Fibroblast of skin of back (primary cell): ENCODE measurements at places on chromosomes 6 and 20.

GRCh38 chr6:78832091-78832808, 35.1 kb upstream of the IRAK1BP1 start:
- peak; percentile 4 for DNase-seq

GRCh38 chr6:101178748-101179147, 214.8 kb upstream of the GRIK2 start:
- DNase-seq: peak; percentile 16

GRCh38 chr20:24443436-24443835, 26.0 kb upstream of the SYNDIG1 start:
- DNase-seq: no peak

GRCh38 chr6:139355777-139356445, 18.5 kb downstream of the CITED2 start:
- DNase-seq: no peak

DNA sequence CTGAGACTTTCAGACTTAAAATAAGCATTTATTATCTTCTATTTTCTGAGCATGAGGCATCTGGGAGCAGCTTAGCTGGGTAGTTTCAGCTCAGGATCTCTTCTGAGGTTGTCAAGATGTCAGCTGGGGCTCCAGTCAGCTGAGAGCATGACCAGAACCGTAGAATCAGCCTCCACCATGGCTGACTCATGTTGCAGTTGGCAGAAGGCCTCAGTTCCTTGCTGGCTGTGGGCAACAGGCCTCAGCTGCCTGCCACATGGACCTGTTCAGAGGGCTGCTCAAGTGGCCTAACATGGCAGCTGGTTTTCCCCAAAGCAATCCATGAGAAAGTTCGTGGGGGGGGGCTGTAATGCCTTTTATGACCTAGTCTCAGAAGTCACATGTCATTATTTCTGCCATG, 142.3 kb downstream of the LY86 start:
- peak; percentile 80 for DNase-seq

DNA sequence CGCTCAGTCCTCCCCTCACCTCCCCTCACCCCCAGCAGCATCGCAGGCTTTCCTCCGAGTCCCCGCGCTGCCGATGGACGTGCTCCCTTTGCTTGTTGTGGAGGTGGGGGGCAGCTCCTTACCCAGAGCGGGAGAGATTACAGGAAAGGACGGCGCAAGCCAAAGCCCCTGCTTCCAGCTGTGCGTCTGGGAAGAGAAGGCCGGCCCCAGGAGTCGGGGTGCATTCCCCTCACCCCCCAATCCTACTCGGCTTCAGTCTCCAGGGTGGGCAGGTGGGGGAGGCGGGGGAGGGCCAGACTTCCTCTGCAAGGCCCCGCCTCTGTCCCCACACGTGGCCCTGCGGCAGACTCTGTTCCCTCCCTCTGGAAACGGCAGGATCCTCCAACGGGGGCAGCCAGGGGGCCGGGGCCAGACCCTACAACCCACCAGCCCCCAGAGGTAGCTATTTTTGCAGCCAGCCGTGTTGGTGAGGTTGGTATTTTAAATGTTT, 43.6 kb downstream of the NTSR1 start:
- DNase-seq: no peak

DNA sequence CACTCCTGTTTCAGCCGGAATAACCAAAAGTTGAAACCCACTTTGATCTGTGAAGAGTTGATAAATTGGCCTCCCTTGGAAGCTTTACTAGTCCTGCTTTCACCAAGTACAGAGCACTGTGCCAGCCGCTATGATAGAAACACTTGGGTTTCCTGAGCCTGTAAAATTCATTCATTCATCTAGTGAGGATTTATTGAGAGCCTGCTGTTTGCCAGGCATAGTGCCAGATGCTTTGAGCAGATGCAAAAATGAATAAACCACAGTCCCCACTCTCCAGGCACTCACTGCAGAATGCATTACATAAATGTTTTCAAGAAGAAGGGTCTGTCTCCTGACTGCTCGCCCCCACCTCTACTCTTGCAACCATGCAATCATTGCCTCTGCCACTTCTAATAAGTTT, 25.3 kb upstream of the TMEM217 start:
- DNase-seq: no peak

- no peak for DNase-seq
Observed at GRCh38 chr20:31608251-31608945, 3.3 kb downstream of the ID1 start.

- no peak for DNase-seq
Observed at GRCh38 chr20:10676518-10676917, 2.7 kb upstream of the JAG1 start.

GRCh38 chr20:59937150-59937549, 3.0 kb downstream of the PPP1R3D start:
- no peak for DNase-seq

DNA sequence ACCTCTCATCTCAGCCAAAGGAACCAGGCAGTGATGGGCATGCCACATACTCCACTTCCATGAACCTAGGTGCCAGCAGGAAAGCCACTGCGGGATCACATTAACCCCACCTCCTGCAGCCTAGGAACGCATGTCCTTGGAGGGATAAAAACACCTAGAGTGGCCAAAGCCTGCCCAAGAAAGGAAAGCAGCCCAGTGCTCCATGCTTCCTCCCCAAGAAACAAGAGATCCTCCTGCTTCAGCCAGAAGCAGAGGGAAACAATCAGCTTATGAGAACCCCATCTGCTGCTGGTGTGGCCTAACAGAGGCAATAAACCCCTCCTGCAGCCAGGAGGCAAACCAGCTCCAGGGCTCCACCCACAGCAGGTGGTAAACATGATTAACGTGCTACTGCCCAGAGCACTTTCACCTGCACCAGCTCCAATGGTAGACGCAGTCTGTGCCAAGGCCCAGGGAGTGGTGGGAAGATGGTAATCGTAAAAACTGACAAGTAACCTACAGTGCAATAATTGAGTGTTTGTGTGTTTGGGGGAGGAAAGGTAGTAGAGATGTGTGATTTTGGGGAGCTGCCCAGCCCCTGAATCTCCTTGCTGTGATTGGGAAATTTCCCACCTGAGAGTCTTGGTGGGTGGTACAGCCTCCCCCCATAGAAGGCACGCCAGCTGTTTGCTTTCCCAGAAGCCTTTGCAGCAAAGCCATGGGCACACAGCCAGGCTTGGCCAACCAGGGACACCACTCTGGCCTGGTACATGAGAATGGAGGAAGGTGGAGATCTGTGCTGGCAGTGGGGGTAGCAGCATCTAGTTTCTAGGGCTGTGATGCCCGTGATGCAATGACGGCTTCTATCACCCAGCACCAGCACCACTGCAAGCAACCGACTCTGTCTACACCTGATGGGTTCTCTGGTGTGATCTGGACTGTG, 50.6 kb upstream of the TBC1D7 start:
- DNase-seq: no peak

DNA sequence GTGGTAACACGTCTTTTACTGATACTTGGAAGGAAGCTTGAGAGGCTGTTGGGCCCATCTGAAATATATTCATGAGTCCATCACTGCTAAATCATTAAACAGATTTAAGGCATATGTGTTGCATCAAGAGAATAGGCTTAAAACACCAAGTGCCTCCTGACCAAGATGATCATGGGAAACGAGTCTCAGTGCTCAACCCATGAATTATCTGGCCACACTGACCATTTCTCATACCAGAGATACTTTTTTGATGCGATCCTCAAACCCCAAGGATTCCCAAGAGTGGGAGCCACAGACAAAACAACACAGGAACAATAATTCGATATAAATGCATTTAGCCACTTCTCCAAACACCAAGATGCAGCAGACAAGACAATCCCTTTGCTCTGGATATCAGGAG, 17.2 kb downstream of the HEY2 start:
- peak; percentile 73 for DNase-seq

- DNase-seq: no peak
Observed at GRCh38 chr20:986733-987355, 15.3 kb downstream of the RSPO4 start.

DNA sequence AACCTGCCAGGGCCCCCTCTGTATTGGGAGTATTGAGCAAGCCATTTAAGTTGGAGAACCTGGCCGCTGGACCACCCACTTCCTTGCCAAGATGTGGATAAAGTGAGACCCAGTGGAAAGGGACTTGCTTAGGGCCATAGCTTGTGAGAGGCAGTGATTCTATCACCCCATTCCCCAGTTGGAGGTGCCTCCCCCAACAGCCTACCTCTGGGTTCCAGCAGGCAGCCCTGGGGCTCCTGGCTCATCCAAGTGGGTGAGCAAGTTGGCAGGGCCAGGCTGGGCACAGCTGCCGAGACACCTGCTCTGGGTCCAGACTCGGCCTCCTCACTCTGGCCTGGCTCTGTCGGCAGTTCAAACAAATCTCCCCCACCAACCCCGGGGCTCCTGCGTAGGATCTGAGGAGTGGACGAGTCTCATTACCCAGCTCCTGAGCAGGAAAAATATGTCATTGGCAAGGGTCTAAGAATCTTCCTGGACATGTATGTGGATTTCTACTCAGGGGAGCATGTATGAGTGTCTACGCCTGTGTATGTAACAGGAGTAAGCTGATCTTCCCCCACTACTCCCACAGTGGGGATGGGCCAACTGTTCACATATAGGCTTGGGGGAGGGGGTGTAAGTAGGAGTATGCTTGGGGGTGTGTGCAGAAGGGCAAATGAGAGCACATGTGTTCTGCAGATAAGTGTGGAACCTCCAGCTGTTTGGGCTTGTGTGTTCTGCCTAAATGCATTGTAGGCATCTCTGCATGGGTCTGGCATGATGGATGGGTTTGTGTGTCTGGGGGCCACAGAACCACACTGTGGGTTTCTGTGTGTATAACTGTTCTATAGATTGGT, 1.9 kb downstream of the ID1 start:
- peak; percentile 30 for DNase-seq

DNA sequence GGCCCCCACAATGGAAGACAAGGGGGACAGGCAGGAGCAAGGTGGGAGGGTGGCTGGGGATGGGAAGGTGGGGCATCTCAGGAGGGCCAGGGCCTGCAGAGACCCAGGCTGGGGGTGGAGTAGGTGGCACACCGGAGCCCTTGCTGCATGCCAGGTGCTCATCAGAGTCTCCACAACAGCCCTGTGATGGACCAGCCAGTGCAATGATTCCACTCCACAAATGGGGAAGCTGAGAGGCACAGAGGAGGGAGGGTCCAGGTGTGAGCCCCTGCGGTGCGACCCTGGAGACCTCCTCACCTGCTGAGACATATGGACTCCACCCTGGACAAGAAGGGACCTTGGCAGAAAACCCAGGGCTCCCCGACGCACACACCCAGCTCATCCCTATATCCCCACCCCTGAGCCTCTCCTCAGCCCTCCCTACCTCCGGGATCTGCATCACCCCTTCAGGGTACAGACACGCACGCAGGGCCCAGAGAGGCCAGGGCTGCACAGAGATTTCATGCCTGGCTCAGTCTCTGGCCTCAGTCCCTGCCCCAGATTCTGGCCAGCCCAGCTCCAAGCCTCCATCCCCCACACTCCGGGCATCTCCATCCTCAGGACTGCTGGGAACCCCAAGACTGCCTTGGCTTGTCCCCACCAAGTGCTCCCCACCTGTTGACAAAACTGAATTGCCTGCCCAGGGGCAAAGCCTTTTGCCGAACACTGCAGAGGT, 7.1 kb upstream of the GRM4 start:
- DNase-seq: no peak

DNA sequence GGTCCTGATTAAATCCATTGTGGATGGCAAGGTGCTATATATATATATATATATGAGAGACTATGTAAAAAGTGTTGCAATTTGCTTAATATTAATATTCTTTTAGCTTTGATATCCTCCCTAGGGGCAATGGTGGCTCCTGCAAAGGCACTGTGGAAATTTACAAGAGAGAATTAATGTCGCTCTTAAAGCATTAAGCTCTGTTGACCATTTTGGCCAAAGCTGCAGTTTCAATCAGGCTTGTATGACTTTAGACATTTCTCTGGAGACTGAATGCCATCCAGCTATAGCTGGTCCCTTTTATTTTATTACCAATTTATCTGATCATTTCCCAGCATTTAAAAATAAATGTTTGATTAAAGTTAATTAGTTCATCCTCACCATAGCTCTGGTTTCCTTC, 155.3 kb downstream of the JARID2 start:
- DNase-seq: no peak

DNA sequence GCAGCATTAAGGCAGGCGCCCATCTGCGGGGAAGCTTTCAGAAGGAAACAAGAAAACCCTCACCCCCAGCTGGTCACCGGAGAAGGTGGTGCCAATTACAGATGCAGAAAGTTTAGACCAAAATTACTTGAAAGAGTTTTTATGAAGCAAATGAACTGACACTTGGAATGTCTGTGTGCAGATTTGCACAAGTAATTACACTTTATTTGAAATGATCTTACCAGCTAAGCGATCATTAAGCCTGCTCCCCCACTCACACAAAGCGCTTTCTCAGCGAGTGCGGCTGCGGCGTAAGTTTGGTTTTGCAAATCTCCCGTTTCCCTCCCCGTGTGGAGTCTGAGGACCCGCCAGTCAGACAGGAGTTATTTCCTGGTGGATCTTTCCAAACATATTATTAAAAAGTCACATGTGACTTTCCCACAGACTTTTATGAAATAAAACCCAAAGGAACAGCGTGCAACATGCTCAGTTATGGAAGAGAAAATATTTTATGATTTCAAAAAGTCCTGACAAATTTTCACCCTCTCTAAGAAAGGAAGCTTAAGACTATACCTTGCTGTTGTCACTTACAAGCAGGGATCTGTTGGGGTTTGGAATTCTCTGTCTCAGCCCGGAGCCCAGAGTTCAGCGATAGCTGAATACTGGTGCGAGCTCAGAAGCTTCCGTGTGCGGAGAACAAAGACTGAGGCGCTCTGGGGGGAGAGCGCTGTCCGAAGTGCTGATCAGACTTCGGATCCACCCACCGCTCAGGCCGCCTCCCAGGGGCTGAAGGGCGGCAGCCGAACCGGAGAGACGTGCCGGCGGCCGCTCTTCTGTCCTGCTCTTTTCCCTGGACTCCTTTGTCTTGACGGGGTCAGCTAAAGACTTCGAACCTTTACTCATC, 2.7 kb upstream of the MYT1 start:
- DNase-seq: peak; percentile 40
